T-cell (primary cell): ENCODE measurements at places on chromosomes 5 and 9.

GRCh38 chr5:34552686-34553085 lies 103.4 kb upstream of the RAI14 start:
- no peak overlapping the region for H3K27ac ChIP-seq
- H3K4me3 ChIP-seq: no peak overlapping the region
- no peak for DNase-seq
- no peaks in the 10 kb centered on the region for H3K36me3 ChIP-seq

DNA sequence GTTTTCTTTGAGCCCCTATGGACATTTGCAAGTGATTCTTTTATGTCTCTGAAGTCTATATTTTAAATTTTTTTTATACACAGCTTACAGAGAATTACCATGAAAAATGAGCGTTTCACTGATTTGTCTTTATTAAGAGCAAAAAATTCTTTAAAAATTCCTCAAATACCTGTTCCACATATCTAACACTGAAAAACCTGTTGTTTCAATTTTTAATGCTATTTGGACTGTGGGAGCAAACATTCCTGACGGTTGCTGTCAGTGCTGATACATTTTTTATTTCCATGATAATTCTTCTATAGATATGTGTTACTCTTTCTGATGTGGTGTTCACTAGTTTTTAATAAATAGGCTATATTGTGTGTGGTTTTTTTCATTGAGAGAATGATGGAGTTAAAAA lies 199.8 kb downstream of the GDNF start:
- no peaks in the 10 kb centered on the region for H3K27me3 ChIP-seq
- no peak overlapping the region for H3K27ac ChIP-seq
- H3K4me3 ChIP-seq: no peak overlapping the region
- no peaks in the 10 kb centered on the region for H3K4me1 ChIP-seq

DNA sequence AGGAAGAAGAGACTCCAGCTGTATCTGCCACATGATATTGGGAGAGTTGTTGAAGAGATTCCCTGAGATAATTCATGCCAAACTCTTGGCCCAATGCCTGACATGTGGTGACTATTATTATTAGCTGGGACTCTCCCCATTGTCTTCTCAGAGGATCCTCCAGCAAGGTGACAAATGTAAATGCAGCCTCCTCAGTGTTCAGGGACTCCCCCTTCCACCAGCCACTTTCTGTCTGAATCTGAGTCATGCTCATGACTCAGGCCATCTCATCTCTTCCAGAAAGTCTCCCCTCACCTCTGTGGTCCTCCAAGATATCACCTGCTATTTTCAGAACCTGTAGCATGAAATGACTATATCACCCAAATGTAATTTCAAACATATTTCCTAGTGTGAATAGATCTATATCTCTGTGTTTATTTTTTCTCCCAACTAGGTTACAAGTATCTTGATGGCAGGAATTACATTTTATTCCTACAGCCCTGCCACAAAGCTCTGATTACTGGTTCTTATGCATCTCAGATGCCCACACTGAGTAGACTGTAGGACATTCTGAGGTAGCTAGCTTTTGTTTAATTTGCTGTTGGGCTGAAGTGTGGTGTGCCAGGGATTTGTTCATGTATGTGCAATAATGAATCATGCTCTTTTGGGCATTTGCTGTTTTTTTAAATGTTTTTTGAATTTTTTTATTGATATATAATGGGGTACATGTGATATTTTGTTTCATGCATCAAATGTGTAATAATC lies 126.6 kb upstream of the IL12B start:
- H3K4me1 ChIP-seq: no peaks in the 10 kb centered on the region
- no peak overlapping the region for H3K27ac ChIP-seq
- no peak overlapping the region for H3K4me3 ChIP-seq
- no peaks in the 10 kb centered on the region for H3K27me3 ChIP-seq
- no peaks in the 10 kb centered on the region for H3K36me3 ChIP-seq

DNA sequence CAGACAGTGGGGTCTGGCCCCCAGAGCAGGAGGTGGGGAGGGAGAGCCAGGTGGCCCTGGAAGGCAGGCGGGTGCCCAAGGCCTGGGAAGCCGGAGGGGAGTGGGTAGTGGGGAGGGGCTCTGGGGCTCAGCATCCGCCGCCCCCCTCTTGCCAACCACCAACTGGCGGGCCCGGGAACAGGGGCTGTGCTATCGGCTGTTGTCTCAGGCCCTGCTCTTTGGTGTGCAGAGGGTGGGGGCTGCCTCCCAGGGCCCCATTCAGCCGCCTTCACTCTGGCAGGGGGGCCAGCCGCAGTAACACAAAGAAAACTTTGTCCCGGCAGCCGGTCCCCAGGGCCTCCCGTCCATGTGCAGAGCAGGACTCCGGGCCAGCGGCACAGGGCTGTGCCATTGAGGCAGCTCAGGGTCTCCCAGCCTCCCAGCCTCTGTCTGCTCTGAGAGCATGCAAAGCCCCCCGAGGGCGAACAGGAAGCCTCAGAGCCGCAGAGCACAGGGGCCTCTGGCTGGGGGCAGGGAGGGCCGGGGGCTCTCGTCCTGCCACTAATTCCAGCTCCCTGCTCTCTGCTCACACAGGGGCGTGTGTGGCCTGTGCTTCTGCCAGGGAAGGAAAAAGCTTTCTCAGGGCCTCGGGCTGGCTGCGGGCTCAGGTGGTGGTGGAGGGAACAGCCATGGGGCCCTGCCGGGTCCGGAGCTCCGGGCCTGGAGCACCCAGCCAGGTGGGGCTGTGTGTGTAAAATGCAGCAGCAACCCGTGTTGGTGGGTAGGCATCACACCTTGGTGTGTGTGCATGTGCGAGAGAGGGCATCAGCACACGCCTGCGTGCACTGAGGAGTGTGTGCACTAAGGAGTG lies 54.2 kb upstream of the NOTCH1 start:
- peaks cover 83% of the 10 kb centered on the region for H3K27me3 ChIP-seq
- no peak overlapping the region for H3K27ac ChIP-seq
- no peak overlapping the region for H3K4me3 ChIP-seq
- H3K4me1 ChIP-seq: peaks cover 22% of the 10 kb centered on the region
- DNase-seq: no peak

DNA sequence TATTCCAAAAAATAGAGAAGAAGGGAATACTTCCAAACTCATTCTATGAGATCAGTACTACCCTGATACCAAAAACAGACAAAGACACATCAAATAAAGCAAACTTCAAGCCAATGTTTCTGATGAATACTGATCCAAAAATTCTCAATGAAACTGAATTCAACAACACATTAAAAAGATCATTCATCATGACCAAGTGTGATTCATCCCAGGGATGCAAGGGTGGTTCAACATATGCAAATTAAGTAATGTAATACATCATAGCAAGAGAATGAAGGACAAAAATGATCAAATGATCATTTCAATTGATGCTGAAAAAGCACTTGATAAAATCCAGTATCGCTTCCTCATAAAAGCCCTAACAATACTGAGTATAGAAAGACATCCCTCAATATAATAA lies 4.9 kb upstream of the RCL1 start:
- H3K27ac ChIP-seq: no peak overlapping the region
- H3K4me1 ChIP-seq: peaks cover 5% of the 10 kb centered on the region
- no peak overlapping the region for H3K4me3 ChIP-seq
- H3K27me3 ChIP-seq: peaks cover 9% of the 10 kb centered on the region
- DNase-seq: no peak

- no peaks in the 10 kb centered on the region for H3K4me1 ChIP-seq
- DNase-seq: no peak
- no peak overlapping the region for H3K4me3 ChIP-seq
- H3K27ac ChIP-seq: no peak overlapping the region
These were observed 1026.0 kb upstream of the ARRDC3 start for GRCh38 chr5:92409134-92409533.

GRCh38 chr5:103808464-103809106 lies 246.0 kb upstream of the NUDT12 start:
- H3K36me3 ChIP-seq: no peaks in the 10 kb centered on the region
- no peak overlapping the region for H3K27ac ChIP-seq
- no peaks in the 10 kb centered on the region for H3K27me3 ChIP-seq
- no peaks in the 10 kb centered on the region for H3K4me1 ChIP-seq

- no peak overlapping the region for H3K4me3 ChIP-seq
- no peak overlapping the region for H3K27ac ChIP-seq
- H3K36me3 ChIP-seq: no peaks in the 10 kb centered on the region
- H3K4me1 ChIP-seq: no peaks in the 10 kb centered on the region
- H3K27me3 ChIP-seq: no peaks in the 10 kb centered on the region
These were observed 30.0 kb upstream of the RECK start for GRCh38 chr9:36006549-36007315.

DNA sequence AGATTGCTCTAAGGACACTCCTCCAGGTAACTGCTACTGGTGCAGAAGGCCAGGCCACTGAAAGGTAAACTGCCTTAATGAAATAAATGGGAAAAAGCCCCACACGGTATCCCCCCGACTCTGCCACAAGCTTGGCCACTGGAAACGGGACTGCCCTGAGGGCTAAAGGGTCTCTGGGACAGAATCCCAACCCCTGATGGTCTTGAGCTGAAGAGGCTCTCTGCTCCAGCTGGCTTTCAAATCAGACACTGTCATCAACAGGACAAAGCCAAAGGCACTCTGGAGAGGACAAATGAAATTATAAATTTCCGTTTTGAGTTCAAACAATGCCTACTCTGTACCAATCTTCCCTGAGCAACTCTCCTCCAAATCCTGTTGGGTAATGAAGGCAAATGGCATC lies 33.6 kb upstream of the HMGCR start:
- H3K4me3 ChIP-seq: no peak overlapping the region
- H3K27ac ChIP-seq: no peak overlapping the region

DNA sequence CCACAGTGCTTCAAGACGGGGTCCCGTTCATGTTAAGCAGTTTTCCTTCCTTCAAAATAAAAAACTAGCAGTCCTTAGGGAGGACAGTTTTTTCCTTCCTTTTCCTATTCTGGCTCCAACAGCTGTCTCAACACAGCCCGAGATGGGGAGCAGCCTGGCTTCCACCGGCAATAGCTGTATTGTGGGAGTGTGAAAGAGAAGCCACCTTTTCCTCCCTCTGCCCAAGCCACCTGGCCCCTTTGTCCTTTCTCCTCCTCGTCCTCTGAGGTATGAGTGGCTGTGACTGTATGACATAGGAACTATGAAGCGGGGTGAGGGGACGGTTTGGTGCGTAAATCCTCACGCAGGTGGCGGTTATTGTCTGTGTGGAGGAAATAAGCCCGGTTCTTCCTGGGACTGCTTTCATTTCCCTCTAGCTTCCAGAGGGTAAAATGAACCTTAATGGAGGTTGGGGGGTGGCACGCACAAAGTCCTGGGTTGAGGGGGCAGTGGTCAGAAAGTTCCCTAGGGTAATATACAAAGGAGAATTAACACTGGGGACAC lies 292.0 kb upstream of the DMRT1 start:
- H3K27ac ChIP-seq: no peak overlapping the region
- H3K36me3 ChIP-seq: no peaks in the 10 kb centered on the region
- H3K27me3 ChIP-seq: no peaks in the 10 kb centered on the region

- H3K27me3 ChIP-seq: no peaks in the 10 kb centered on the region
- peaks cover 4% of the 10 kb centered on the region for H3K36me3 ChIP-seq
- no peak overlapping the region for H3K4me3 ChIP-seq
These were observed 46.4 kb downstream of the MCCC2 start for GRCh38 chr5:71633255-71634155.

GRCh38 chr9:34190996-34191892 lies 12.4 kb downstream of the UBAP1 start:
- no peaks in the 10 kb centered on the region for H3K36me3 ChIP-seq
- DNase-seq: no peak
- no peak overlapping the region for H3K27ac ChIP-seq
- no peaks in the 10 kb centered on the region for H3K27me3 ChIP-seq

GRCh38 chr9:115127191-115127817 lies 9.3 kb upstream of the TNC start:
- no peak overlapping the region for H3K4me3 ChIP-seq
- H3K27me3 ChIP-seq: peaks cover 2% of the 10 kb centered on the region
- no peaks in the 10 kb centered on the region for H3K36me3 ChIP-seq
- DNase-seq: no peak
- no peak overlapping the region for H3K27ac ChIP-seq
